Progenitor cell of endocrine pancreas (in vitro differentiated cells): ENCODE measurements at places on chromosomes 4 and X. TPM values are rescaled to one million over a fixed set of nuclear protein-coding genes. Genes with fewer than 3 reads are reported as not detected.
A peak's percentile ranks its signal among the peaks of the same experiment; 100 is the strongest.

Gene TRIM75
- total RNA-seq: not detected in 2 replicates

GRCh38 chr4:176238157-176238610 is 30.8 kb downstream of the ASB5 start:
- no peak for DNase-seq

GRCh38 chr4:114926583-114926982 is 186.8 kb downstream of the NDST4 start:
- DNase-seq: no peak

GRCh38 chr4:99405433-99406115 is 29.6 kb downstream of the ADH7 start:
- DNase-seq: peak; percentile 59

- no peak for DNase-seq
Measured at GRCh38 chr4:117907646-117908045, 126.6 kb upstream of the NDST3 start.

GRCh38 chr4:68288393-68288740 is 42.9 kb upstream of the TMPRSS11B start:
- no peak for DNase-seq

- no peak for DNase-seq
Measured at GRCh38 chr4:54445866-54446265, 211.9 kb upstream of the KIT start.
